ENCODE measurements at places on chromosomes 11 and 22. TPM values are rescaled to one million over a fixed set of nuclear protein-coding genes. Genes with fewer than 3 reads are reported as not detected.

PDGFB gene
- 1.2 TPM for total RNA-seq

MUC6 gene
- total RNA-seq, result not detected

FXYD6 gene
- total RNA-seq, result 0.34 TPM

PHLDB1 gene
- total RNA-seq, result 79.0 TPM

ZBTB16 gene
- total RNA-seq, result 4.3 TPM

SHISAL1 gene
- total RNA-seq, result 1.3 TPM

FBLN1 gene
- total RNA-seq, result 34.4 TPM

- DNase-seq, result no peak
Measured at GRCh38 chr22:46588279-46589140, 31.7 kb upstream of the GRAMD4 start.

- no peak for DNase-seq
Measured at GRCh38 chr11:128389461-128389976, 197.8 kb downstream of the ETS1 start.

DNA sequence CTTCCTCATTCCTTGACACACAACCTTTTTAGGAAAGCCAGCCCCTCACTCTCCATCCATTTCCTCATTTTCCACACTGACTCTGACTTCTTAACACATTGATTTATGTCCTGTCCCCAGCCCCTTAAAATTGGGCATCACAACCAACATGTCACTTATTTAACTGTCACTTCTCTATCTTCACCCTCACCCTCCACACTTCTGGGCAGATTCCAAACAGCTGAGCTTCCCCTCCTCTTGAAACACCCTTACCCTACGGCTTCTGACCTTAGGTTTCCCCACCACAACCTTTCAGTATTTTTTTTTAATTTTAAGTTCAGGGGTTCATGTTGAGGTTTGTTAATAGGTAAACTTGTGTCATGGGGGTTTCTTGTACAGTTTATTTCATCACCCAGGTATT, 696.3 kb downstream of the DLG2 start:
- no peak for DNase-seq

DNA sequence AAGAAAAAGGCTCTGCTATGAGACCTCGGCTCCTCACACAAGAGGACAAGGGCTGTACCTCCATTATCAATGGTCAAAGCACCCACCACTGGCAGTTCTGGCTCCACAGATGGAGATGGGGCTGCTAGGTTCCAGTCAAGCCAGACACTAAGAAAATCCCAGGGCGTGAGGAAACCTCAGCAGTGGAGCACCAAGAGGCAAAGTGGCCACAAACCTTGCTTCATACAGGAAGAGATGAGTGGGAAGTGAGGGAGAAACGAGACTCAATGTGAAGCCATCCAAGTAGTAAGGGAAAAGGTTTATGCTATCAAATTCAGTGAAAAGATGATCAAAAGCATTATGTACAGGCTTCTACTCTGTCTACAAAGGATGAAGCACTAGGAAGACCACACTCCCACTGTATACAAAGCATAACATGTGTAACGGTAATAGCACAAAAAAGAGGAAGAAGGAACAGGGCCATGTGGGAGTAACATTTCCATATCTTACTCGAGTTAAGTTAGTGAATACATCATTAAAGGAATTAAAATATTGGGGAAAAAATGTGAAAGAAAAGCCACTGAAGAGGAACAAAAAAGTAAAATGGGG, 27.0 kb downstream of the POLDIP3 start:
- no peak for DNase-seq

DNA sequence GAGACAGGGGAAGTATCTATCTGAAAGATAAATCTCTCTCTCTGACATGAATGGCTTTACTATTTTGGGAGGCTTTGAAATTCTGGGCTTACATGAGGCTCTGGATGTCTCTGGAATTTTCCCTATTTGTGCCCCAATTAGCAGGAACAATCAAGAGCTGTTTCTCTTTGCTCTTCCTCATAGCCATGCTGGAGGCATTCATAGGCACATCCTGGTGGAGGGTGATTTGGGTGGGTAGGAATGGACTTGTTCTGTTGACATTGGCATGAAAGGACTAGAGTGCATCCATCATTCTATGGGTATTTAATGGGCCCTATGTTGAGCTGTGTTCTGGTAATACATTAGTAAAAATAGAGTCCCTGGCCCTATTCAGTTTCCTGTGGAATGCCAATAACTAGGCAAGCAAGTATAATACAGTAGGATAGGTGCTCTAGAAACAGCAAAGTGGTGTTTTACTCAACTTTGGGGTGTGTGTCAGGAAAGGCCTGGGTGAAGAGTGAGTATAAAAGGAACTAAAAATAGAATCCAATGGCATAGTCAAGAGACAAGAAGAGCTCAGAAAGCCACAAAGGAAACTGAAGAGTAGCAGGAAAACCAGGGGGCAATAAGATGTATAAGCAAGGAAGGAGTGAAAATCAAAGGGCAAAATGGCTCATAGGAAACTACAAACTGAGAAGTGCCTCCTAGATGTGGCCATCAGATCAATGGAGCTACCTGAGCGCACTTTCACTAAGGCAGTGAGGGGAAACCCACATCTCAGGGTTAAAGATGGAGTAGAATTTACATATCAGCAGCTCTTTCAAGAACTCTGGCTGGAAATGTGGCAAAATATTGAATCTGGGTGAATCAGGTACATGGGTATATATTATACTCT, 45.0 kb downstream of the CWC15 start:
- DNase-seq, result no peak

Data from LHCN-M2 (cell line).